ENCODE measurements at places on chromosomes 6 and 20. TPM values are rescaled to one million over a fixed set of nuclear protein-coding genes. Genes with fewer than 3 reads are reported as not detected.

GRCh38 chr6:90820436-90820835 is 233.6 kb upstream of the MAP3K7 start:
- no peak for DNase-seq

DNA sequence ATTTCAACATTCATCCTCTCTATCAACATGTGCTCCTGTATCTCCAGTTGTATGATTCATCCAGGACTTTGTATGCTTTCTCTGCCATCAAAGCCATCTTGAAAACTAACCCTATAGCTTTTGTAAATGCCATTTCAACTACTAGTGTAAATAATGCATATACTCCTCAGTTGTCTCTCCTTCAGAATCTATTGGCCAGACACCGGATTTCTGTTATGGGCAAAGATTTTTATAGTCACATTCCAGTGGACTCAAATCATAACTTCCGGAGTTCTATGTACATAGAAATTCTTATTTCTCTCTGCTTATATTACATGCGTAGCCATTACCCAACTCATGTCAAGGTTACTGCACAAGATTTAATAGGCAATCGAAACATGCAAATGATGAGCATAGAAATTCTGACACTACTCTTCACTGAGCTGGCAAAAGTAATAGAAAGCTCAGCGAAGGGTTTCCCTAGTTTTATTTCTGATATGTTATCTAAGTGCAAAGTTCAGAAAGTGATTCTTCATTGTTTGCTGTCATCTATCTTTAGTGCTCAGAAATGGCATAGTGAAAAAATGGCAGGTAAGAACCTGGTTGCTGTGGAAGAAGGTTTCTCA is 54.8 kb downstream of the PGM3 start:
- DNase-seq: no peak

DNA sequence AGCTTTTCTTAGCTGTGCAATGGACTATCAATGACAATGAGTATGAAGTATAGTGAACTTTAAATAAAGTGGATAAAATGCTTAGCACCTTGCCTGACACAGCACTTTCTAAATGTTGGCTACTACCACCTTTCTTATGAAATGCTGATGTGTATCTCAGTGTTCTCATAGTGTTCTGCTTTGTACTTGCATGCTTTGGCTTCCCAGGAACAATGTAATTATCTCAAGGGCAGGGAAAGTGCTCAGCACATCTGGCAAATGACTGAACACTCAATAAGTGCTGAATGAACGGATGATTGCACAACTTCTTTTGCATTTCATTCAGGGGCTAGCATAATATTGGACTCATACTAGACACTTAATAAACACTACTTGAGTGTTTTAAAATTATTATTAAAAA is 28.2 kb upstream of the NOX3 start:
- DNase-seq: no peak

DNA sequence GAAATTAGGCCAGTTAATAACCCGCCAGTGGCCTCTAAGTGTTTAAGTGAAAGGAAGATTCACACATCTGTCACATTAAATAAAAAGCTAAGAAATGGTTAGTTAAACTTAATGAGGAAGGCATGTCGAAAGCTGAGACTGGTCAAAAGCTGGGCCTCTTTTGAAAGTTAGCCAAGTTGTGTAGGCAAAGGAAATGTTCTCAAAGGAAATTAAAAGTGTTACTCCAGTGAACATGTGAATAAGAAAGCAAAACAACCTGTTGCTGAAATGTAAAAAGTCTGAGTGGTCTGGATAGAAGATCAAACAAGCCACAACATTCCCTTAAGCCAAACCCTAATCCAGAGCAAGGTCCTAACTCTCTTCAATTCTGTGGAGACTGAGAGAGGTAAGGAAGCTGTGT is 10.9 kb upstream of the MTRF1L start:
- no peak for DNase-seq

- no peak for DNase-seq
These were observed 6.4 kb downstream of the GTF2H5 start for GRCh38 chr6:158174514-158174913.

EYS gene
- not detected for total RNA-seq

TCFL5 gene
- 5.5 TPM for total RNA-seq

SAMD5 gene
- total RNA-seq: not detected

DNA sequence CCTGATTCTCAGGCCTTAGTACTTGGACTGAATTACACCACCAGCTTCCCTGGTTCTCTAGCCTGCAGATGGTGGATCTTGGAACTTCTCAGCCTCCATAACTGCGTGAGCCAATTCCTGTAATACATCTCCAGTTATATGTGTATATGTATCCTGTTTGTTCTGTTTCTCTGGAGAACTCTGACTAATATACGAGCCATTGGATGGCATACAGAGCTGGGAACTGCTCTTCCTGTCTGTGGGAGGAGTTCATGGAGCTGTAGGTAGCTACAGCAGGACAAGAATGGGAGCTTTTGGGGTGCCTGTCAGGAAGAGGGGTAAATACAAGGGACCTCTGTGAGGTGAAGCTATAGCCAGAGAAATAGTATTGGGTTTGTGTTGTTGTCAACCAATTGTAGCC is 41.2 kb downstream of the TMEM14A start:
- no peak for DNase-seq

PRPH2 gene
- total RNA-seq: not detected

SIGLEC1 gene
- not detected for total RNA-seq

DNA sequence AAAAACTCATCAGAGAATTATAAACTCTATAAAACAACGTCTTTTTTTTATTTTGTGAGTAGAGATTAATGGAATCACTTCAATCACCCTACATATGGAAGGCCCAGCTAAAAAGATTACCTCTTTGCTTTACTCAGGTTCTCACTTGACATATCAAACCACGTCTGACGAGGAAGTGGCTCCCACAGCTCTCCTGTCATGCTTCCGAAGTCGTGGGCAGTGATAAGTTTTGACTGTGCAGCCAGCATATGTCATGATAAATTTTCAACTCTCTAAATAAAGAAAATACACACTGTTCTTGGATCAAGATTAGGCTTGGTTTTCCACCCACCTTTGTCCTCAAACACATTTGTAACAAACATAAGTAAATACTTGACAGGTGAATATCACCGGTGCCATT is 279.5 kb upstream of the RNF217 start:
- no peak for DNase-seq

BNIP5 gene
- not detected for total RNA-seq

ULBP3 gene
- total RNA-seq: not detected

RANBP9 gene
- total RNA-seq: 61.2 TPM

- no peak for DNase-seq
These were observed 315.4 kb downstream of the PLCB1 start for GRCh38 chr20:8447262-8448120.

GRCh38 chr20:25574411-25574810 is 10.9 kb downstream of the NINL start:
- no peak for DNase-seq

- no peak for DNase-seq
These were observed 295.7 kb downstream of the PHACTR1 start for GRCh38 chr6:13012296-13012695.

DNA sequence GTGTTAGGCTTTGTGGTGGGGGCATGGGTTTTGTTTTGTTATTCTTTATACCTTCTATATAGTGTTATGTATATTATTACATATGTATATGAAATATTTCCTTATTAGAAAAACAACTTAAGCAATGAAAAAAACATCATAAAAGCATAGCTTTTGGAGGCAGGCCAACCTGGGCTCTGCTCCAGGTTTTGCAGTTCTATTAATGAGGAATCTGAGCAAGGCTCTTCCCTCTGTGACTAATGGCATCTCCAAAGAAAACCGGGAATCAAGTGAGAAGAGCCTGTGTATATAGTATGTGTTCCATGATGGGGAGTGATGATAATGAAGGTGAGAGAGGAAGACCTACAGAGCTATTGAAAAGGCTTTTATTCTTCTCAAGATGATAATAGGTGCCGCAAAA is 291.1 kb downstream of the CLIC5 start:
- no peak for DNase-seq

DNA sequence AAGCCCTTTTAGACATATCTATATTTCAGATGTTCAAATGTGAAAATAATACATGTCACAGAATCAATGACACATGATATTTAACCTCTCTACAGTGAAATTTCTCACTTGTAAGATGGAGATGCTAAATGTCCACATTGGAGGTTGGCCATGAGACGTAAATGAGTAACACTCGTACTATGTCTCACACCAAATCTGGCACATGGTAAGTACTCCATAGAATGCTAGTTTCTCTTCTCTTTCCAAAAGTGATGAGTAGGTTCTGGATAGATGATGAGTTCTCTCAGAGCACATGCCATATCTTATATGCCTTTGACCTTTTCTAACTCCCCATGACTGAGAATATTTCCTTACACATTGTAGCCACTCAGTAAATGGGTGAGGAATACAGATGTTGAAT is 17.7 kb downstream of the GFOD1 start:
- DNase-seq: no peak

ECT2L gene
- total RNA-seq: not detected

GRCh38 chr20:63606686-63607085 is 20.2 kb downstream of the GMEB2 start:
- no peak for DNase-seq

DNA sequence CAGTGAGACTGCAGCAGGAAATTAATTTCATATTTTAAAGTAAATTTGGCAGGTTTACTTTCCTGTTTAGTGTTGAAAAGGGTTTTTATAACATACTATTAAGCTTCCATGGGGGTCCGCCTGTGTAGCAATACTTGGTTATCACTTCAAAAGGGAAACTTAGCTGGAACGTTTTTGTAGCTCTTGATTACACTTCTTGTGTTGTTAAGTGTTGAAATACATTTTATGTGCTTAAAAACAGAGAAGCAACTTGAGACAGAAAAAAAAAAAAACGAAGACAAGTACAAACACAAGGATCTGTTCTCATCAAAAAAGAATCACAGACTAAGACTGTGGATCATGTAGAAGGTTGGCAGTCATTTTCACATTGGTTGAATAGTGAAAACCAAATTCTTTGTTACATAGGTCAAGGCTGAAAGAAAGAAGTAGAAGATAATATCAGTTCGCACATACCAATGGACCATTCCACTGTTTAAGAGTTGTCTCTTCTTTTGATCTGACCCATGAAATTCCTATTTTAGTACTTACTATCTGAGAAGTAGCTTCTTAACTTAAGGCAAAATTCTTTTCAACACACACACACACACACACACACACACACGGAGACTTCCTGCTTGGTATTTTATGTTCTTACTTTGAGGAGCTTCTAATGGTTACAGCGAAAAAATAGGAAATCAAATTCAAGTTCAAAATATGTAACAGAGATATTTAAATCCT is 113.9 kb upstream of the SLC35B3 start:
- DNase-seq: no peak

SLCO4A1 gene
- 22.4 TPM for total RNA-seq

GRCh38 chr20:34595377-34596184 is 37.1 kb downstream of the MAP1LC3A start:
- no peak for DNase-seq

JAG1 gene
- total RNA-seq: 0.41 TPM

- no peak for DNase-seq
These were observed 172.8 kb upstream of the SNX9 start for GRCh38 chr6:157650261-157650640.

- no peak for DNase-seq
These were observed 367.2 kb upstream of the RUNX2 start for GRCh38 chr6:44960898-44961297.

- DNase-seq: no peak
These were observed 81.3 kb downstream of the SEL1L2 start for GRCh38 chr20:13909067-13909466.

CRISP3 gene
- not detected for total RNA-seq

Measured in activated naive CD4-positive, alpha-beta T cell treated with anti-CD3 and anti-CD28 coated beads for 36 hours (primary cell).